A549 treated with GW870086 at 1 μM for 4 hours (cell line): ENCODE measurements at places on chromosomes 5 and 9. TPM values are rescaled to one million over a fixed set of nuclear protein-coding genes. Genes with fewer than 3 reads are reported as not detected.

Gene KCNV2
- not detected in 5 replicates for total RNA-seq

Gene NPDC1
- 44.4 to 81.3 TPM (median 73.5 TPM) in 5 replicates for total RNA-seq

Gene FBN2
- total RNA-seq = 12.1 to 22.0 TPM (median 18.9 TPM) in 5 replicates

Gene GOLGA2
- 37.3 to 51.1 TPM (median 46.7 TPM) in 5 replicates for total RNA-seq

Gene NR4A3
- total RNA-seq = 1.5 to 3.2 TPM (median 2.1 TPM) in 5 replicates

Gene FABP6
- total RNA-seq = 0.49 to 1.5 TPM (median 0.81 TPM) in 5 replicates

Gene CD14
- 3.0 to 4.8 TPM (median 4.6 TPM) in 5 replicates for total RNA-seq

Gene ARL10
- total RNA-seq = 0.28 to 1.4 TPM (median 0.73 TPM) in 5 replicates

Gene MVB12B
- 5.8 to 8.2 TPM (median 7.6 TPM) in 5 replicates for total RNA-seq

Gene MAMDC2
- total RNA-seq = 0.19 to 0.32 TPM (median 0.23 TPM) in 5 replicates

Gene SLCO6A1
- total RNA-seq = not detected in 5 replicates

Gene FAM81B
- not detected in 5 replicates for total RNA-seq

Gene MAP1B
- 28.3 to 49.1 TPM (median 40.5 TPM) in 5 replicates for total RNA-seq

Gene PAIP1
- total RNA-seq = 93.7 to 124 TPM (median 118 TPM) in 5 replicates

Gene CAVIN4
- total RNA-seq = 0.35 to 0.65 TPM (median 0.45 TPM) in 5 replicates

Gene C8G
- 0.85 to 2.9 TPM (median 1.4 TPM) in 5 replicates for total RNA-seq

Gene IDNK
- total RNA-seq = 5.2 to 9.1 TPM (median 5.8 TPM) in 5 replicates

Gene WNT8A
- not detected in 5 replicates for total RNA-seq

Gene MED27
- total RNA-seq = 31.6 to 35.9 TPM (median 33.3 TPM) in 5 replicates

Gene PDE6A
- 0.09 to 0.28 TPM (median 0.23 TPM) in 5 replicates for total RNA-seq

Gene LEAP2
- 0.68 to 1.2 TPM (median 0.86 TPM) in 5 replicates for total RNA-seq

Gene NSG2
- total RNA-seq = 0.25 TPM in 1 of 5 replicates, not detected in the others

Gene NR6A1
- total RNA-seq = 1.4 to 2.2 TPM (median 1.8 TPM) in 5 replicates

Gene PRLR
- total RNA-seq = 0.01 to 0.19 TPM (median 0.06 TPM) in 4 of 5 replicates, not detected in the other

Gene RNF183
- total RNA-seq = 0.19 TPM in 1 of 5 replicates, not detected in the others

Gene IL3
- not detected in 5 replicates for total RNA-seq

Gene IFNK
- not detected in 5 replicates for total RNA-seq

Gene ARHGEF37
- 1.3 to 1.5 TPM (median 1.4 TPM) in 5 replicates for total RNA-seq

Gene ELAVL2
- total RNA-seq = 0.06 to 0.16 TPM in 2 of 5 replicates, not detected in the others
